Activated T-cell treated with anti-CD3 and anti-CD28 coated beads for 48 hours (primary cell): ENCODE measurements at places on chromosomes 7 and 10.

DNA sequence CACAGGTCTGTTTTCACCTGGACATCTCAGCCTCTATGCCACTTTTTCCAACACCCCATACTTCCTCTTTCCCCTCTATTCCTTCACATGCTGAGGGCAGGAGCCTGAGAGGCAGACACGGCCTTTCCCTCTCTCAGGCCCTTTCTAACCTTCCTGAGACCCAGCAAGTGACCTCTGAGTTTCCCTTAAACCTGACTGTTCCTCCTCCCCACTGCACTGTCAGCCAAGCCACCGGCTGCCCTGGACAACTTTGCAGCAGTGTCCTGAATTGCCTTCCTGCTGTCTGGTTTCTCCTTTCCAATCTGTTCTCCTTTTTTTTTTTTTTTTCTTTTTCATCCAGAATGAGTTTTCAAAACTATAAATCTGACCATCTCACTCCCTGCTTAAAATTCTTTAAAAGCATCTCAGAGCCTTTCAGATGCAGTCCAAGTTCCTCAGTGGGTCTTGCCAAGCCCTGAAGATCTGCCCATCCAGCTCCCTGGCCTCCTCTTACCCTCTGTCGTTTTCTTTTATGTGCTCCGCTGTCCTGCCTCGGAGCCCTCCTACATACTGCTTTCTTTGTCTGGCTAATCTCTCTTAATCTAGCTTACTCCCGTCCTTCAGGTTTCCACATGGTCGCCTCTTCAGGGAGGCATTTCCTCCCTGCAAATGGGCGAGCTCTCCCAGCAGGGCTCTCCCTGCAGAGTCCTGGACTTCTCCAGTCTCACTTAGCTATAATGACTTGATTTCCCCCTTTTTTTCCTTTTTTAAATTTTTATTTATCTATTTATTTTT lies 30.5 kb downstream of the SLC13A4 start:
- DNase-seq = no peak

GRCh38 chr10:27388761-27389399 lies 115.2 kb upstream of the RAB18 start:
- DNase-seq = no peak

DNA sequence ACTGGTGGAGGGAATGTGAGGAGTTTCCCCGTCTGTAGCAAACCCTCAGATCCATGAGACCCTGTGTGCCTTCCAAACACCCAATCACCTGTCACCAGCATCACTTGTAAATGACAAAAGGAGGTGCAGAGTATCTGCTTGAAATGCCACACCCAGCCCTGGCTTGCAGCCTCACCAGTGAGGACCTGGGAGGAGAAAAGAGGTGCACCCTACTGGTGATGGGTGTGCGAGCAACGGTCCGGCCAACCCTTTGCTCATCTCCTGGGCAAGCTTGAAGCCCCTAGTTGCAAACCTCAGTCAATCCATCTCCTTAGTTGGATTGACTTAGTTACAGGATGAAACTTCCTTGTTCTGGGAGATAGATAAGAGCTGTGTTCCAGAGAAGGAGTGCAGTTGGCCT lies 62.4 kb upstream of the WAPL start:
- DNase-seq = no peak

DNA sequence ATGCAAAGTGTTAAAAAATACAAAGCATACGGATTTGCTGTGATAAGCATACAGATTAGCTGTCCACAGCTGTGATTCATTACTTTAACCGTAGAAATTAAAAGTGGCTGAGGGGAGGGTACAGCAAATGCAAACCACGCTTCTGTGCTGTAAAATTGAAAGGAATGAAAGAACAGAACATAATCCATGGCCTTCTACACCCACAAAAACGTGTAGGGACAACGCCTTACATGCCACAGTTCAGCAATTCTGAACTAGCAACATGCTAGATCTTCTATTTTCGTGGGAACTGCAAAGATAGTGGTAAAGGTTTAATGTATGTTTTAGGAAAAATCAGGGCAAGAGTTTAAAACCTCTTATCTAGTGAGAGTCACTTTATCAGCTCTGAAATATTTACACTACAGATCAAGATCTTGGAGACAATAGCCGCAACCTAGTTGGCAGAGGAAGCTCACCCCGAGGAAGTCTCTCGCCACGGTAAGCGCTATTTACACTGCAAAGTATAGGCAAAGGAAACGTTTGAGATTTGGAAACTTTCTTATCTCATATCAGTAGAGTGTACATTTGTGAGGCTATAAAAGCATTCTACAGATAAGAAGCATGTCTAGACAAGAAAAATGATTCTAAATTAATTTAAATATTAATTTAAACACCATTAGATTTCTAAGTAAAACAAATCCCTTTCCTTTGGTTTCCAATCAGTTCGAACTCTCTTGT lies 193.6 kb downstream of the MLLT10 start:
- no peak for DNase-seq

GRCh38 chr10:78436706-78437406 lies 403.2 kb downstream of the RPS24 start:
- no peak for DNase-seq

GRCh38 chr10:121678631-121679174 lies 80.5 kb upstream of the FGFR2 start:
- no peak for DNase-seq

DNA sequence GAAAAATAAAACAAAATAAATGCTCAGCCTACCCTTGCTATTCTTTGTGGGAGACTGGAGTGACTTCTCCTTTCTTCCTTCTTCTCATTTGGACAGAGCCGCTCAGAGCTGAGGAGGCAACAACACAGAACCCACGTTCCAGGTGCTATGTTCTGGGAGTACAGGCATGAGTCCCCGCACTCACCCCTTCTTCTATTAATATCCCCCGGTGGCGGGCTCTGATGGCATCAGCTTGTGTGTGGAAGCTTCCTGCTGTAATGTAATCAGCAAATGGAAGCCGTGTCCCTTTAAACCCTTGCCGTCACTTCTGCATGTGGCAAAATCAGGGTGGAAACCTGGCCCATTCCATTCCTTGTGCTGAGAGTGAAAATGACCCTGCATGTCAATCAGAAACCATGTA lies 116.9 kb upstream of the ADARB2 start:
- no peak for DNase-seq

- DNase-seq = no peak
Measured at GRCh38 chr10:83625831-83626360, 513.4 kb upstream of the GHITM start.

- no peak for DNase-seq
Measured at GRCh38 chr7:7264306-7265040, 82.1 kb downstream of the C1GALT1 start.

DNA sequence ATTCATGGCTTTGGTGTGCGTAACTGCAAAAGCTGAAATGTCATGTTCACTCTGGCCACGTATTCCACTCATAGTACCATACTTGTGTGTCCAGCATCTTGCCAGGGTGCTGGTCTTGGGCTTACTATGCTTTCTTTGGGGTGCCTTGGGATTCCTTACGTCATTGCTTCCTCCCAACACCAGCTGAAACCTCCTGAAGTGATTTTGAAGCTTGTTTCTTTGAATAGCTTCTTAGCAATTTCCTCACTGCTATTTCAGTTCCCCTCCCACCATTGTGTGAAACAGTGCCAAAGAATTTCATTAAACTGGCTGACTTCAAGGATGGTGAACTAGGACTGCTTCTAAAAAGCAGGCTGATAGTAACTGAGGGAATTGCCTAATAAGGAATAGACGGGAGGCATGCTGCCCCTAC lies 36.9 kb downstream of the ENTPD1 start:
- no peak for DNase-seq
